ENCODE measurements at places on chromosomes 6 and 20. TPM values are rescaled to one million over a fixed set of nuclear protein-coding genes. Genes with fewer than 3 reads are reported as not detected.

- DNase-seq: no peak
These were observed 22.3 kb upstream of the RPP40 start for GRCh38 chr6:5025911-5026819.

DNA sequence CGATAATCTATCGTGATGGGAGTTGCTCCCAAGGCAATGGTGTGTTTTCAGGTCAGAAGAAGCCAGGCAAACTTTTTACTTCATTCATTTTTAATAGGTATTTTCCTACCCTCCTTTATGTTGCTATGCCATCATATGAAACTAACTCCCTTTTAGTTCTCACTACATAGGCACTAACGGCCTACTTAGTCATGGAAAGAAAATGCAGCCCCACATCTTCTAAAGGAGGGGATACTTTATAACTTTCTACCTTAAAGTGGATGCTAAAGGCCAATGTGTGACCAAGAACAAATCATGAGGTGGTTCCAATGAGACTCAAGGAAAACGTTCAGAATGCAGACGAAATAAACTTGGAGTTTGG is 193.8 kb downstream of the FOXA2 start:
- DNase-seq: no peak

DNA sequence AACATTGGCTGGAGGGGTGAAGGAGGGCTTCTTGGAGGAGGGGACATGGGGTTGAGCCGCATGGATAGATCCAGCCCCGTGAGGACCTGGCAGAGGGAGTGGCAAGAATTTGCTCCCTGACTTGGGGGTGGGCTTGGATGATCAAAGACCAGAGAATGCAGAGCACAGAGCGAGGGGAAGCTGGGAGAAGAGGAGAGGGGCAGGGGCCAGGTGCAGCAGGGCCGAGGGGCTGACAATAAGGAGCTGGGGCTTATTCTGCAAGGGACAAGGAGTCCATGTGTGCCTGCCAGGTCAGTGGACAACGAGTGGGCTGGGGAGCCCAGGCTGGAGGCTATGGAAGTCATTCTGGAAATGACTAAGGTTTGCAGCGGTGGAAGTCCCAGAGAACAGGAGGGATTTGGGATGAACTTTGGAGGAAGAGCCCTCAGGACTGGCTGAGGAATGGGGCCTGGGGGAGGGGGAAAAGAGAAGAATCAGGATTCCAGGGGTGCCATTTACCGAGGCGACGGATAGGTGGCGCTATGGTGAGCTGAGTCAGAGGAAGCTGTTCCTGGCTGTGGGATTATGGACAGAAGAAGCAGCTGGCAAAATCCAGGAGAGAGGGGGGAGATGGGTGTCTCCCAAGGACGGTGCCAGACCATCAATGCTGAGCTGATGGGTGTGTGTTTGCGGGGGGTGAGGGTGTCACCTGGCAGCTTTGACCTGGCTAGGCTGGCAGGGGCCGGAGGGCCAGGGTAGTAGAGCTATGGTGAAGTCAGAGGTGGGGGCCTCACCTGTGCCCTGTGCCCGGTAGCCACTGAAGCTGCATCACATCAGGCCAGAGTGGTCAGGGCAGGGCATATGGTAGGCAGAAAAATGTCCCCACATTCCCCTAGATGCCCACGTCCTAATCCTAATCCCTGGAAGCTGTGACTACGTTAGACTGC is 7.8 kb downstream of the KCNG1 start:
- DNase-seq: peak; percentile 67

GRCh38 chr6:33301877-33302276 is 3.1 kb upstream of the RGL2 start:
- DNase-seq: no peak

DNA sequence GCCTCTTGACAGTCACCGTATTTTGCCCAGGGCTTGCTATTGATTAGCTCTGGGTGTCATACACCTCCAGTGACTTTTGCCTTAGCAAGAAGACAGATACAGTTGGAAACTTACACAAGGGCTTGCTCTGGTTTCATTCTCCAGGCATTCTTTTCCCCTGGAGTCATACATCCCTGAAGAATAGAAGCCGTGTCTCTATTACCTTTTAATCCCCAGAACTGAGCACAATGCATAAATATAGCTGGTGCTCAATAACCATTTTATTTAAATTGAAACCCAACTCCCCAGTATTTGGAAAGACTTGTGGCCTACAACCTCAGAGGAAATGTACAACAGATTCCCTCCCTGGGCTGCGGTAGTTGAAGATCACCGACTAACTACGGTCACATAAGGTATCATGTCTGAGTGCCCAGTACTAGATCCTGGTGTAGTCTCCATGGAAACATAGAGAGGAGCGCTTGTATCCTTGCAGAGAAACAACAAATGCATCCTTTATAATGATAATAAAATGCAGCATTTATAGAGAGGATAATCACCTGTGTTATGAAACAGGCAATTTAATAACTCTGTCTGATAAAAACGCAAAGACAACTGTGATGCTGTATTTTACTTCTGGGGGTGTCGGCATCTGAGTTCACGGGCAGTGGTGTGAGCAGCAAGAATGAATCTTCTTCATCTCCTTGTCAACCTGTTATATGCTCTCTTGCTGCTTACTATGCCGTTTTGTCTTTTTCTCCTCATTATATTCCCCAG is 401.2 kb upstream of the AGPAT4 start:
- DNase-seq: no peak

DNA sequence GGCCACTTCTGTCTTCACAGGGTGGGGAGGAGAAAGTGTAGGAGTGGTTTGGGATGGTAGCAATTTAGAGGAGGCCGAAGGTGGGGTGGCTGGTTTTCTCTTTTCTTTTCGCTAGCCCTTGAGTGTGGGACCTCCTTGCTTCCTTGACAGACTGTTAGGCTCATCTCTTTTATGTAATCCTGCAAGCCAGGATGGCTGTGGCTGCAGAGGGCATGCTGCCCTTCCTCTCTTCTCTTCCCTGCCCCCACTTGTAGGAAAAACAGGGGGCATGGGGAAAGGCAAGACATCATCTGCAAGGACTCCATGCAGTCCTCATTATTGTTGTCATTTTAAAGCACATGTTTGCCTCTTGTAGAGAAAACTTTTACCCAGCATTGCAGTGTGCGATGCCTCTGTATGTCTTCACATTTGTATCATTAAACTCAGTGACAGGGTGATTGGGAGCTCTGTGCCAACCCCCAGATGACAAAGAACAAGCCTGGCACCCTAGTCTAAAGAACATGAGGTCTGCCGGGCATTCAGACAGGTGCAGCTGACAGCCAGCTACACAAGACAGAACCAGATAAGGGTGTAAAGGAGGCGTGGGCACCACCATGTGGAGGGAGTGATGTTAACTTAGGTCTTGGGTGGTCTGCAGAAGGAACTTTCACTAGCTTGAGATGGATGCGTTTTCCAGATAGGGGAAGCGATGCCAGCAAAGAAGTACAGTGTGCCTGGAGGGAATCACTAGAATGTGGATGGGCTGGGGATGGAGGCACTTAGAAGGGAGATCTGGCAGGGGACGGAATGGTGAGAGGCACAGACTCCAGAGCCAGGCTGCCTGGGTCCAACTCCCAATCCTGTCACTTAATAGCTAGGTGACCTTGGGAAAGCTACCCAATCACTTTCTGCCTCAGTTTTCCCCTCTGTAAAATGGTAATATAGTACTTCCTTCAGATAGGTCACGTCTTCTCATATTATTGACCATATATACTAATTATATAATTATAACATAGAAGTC is 207.6 kb downstream of the TBC1D7 start:
- DNase-seq: no peak

DNA sequence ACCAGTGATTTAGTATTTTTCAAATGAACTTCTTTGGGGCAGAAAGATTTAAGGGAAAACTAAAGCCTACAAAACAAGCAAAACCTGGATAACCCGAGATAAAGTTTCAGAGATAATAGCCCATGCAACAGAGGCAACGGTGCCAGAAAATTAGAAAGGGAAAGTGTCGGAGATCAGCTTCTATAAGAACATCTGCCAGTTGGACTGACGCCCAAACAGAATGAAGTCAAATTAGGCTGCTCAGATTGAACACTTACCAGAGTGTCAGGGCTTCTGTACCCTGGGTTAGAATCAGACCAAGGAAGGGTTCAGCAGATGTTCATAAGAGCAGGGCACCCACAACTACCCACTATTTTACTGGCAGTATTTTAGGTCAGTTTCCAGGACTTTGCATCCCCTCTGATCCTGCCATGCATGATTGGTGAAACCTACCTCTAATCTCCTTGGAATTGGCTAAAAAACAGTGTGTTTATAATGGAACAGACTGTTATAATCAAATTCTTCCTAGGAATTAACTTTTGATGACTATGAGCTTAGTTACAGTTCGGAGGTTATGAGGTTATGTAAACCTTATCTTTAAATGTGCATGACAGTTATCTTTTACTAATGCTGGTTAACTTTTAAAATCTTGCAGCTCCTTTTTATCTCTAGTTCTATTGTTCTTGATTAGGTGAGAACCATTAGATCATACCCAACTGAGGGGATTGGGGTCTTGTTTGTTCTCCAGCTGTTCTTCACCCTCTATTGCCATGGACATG is 13.1 kb downstream of the BMP2 start:
- DNase-seq: no peak

DNA sequence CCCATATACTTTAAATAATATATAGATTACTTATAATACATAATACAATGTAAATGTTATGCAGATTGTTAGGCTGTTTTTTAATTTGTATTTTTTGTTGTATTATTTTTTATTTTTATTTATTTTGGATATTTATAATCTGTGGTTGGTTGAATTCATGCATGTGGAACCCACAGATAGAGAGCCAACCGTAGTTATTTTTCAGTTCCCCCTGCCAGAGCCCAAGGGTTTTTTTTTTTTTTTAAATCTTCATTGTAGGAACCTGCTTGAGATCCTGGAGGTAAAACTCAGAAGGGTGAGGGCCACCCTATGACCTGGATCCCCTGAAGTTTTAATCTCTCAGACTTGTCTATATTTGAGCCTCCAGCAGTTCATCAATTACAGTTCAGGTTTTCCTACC is 133.2 kb downstream of the B3GAT2 start:
- no peak for DNase-seq

DNA sequence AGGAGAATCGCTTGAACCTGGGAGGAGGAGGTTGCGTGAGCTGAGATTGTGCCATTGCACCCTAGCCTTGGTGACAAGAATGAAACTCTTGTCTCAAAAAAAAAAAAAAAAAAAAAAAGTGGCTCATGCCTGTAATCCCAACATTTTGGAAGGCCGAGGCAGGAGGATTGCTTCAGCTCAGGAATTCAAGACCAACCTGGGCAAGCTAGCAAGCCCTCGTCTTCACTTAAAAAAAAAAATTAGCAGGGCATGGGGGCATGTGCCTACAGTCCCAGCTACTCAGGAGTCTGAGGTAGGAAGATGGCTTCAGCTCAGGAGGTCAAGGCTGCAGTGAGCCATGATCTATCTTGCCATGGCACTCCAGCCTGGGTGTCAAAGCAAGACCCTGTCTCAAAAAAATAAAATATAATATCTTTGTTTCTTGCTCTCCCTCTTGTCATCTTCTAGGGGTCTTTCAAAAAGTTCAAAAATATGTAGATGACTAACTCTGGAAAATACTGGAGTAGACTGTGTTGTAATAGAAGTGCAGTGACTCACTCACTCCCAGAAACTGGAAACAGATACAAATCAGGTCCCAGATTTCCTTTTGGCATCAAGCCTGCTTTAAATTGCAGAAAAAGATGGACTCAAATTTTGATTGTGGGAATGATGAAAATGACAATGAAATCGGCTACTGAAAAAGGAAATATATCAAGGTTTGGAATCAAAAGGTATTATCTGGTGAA is 2.8 kb upstream of the GINM1 start:
- peak; percentile 53 for DNase-seq

Gene SNAP25
- 0.12 TPM for total RNA-seq

Gene VNN1
- total RNA-seq: 0.71 TPM

Gene SRSF12
- total RNA-seq: 0.10 TPM

Gene CRISP2
- total RNA-seq: not detected

Data from A172 (cell line).